ENCODE measurements at places on chromosomes 11 and 22.

DNA sequence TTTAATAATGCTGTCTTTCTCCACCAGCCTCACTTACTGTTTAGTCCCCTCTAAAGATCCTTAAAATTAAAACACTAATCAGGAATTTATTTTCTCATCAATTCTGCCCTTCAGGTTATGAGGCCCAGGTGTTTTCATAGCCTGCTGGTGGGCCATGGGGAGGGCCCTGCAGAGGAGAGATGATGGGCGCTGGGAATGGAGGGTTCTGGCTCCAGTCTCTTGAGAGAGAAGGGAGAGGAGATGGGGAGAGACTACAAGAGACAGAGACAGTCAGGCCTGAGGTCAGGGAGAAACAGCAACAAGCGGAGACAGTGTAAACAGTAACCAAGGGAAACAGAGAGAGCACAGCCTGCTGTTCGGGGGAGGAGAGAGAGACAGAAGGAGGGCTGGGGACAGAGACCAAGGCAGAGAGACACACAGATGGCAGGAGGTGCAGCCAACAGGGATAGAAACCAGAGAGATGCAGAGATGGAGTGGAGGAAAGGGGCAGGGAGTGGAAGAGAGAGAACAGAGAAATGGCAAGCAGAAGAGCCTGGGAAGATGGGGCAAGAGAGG is 187.3 kb upstream of the SYT13 start:
- no peak for DNase-seq

DNA sequence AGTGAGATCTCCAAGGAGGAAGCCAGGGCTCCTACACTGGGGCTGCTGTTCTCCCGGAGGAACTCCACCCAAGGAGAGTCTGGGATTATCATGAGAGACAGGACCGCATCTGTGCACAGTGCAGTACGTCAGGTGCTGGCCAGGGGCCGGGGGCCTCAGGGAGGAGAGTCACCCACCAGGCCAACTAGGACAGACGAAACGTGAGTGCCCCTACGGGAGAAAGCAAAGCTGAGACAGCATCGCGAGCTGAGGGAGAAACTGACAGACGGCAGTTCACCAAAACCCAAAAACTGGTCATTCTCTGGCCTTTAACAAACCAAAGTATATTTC is 273.4 kb downstream of the BRD1 start:
- DNase-seq = no peak

DNA sequence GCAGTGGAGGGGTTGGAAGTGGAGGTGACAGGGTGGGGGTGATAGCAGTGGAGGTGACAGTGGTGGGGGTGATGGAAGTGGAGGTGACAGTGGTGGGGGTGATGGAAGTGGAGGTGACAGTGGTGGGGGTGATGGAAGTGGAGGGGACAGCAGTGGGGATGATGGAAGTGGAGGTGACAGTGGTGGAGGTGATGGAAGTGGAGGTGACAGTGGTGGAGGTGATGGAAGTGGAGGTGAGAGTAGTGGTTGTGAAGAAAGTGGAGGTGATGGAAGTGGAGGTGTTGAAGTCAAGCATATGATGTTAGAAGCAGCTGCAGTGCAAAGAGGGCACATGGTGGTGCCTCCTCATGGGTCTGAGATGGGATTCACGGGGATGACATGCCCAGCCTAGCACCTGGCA is 141.5 kb downstream of the CACNA1I start:
- DNase-seq = no peak

DNA sequence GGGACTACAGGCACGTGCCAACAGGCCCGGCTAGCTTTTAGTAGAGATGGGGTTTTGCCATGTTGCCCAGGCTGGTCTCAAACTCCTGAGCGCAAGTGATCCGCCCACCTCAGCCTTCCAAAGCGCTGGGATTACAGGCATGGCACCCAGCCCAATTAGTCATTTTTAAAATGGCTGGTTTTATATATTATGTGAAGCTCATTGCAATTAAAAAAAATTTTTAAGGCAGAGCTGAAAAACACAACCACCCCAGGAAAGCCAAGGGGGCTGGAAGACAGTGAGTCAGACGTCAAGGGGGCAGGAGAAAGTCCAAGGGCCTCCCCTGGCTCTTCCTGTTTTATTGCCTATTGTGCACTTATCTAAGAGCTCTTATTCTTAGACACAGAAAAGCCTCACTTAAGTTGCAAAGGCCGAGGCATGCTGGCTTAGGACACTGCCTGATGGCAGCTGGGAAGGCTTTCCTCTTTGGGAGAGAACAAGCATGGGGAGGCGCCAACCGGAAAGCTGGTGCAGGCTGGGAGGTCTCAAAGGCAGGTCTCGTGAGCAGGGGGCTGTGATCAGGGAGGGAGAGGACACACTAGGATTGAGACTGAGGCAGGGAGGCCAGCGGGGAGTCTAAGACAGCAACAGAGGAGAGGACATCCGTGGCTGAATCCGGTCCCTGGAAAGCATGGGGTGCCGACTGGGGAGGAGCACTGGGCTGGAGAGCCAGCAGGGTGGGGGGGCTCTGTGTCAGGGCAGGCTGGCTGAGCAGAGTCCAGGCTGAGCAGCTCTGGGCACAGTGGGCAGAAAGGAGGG is 11.1 kb upstream of the OSM start:
- peak; percentile 74 for DNase-seq

GRCh38 chr22:39614442-39614841 is 43.9 kb downstream of the CACNA1I start:
- no peak for DNase-seq

GRCh38 chr22:49157529-49158339 is 669.9 kb downstream of the BRD1 start:
- DNase-seq = no peak

DNA sequence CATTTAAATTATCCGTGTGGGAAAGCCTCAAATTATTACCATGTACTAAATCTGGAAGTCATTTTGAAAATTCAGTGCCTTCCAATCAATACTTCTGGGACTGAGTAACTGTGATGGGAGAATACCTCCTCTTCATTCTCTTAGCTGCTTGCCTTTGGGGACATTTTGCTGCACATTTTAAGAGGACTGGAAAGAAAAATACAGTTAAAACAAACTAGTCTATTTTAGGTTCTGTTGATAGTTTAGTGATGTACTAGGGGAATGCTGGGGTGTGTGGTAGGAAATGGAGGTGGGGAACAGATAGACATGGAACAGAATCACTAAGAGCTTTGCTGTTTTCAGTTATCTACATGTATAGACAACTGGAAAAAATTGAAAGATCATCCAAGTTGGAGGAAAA is 65.7 kb upstream of the APOA1 start:
- no peak for DNase-seq

- DNase-seq = no peak
Measured at GRCh38 chr11:119909077-119909476, 180.1 kb upstream of the NECTIN1 start.

GRCh38 chr22:40594924-40595323 is 41.6 kb downstream of the MRTFA start:
- no peak for DNase-seq

DNA sequence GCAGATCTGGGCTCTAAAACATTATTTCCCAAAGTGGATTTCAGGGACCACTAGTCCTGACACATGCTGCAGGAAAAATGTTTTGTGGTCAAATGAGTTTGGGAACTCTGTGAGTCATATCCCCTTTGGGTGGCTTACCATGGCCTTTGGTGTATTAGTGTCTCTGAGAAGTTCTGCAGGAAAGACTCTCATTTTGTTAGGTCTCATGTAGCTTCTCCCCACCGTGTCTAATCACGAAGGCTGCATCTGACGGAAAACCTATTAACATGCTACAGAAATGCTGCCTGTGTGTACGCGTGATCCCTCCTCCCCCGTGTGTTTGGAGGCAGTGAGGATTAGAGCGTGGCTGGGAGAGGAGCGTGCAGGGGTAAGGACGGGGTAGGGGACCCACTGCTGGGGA is 191.7 kb downstream of the ST3GAL4 start:
- peak; percentile 88 for DNase-seq

DNA sequence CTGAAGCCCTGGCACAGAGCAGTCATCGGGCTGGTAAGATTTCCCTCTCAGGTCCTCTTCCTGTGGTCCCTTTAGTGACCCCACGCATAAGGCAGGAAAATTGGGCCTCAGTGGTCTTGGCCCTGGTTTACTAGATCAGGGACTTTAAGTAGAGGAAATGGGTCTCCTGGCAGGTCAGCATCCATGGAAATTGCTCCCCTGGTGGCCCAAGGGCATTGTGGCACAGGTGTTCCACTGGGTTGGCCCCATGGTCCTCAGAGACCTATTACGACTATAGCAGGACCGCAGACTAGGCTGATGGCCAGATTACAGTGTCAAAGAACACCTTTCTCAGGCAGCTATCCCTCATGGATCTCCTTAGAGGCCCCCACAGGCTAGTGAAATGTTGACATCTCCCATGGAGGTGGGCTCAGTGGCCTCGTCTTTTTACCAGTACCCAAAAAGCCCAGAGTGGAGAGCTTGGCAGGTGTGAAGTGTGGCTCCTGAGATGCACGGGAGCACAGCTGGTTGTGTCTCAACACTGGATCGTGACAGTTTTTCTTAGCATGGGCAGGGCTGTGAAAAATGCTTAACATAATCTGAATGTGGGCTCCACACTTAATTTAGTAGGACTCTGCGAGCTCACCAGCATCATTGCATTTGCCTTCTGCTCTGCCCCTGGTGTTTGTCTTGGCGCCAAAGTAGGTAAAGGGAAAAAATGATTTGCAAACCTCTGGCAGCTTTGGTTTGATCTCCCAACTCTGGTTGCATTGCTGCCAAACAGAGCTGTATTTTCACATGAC is 74.2 kb downstream of the ZBTB16 start:
- DNase-seq = no peak

- DNase-seq = no peak
Measured at GRCh38 chr11:83791557-83791956, 505.4 kb upstream of the CCDC90B start.

DNA sequence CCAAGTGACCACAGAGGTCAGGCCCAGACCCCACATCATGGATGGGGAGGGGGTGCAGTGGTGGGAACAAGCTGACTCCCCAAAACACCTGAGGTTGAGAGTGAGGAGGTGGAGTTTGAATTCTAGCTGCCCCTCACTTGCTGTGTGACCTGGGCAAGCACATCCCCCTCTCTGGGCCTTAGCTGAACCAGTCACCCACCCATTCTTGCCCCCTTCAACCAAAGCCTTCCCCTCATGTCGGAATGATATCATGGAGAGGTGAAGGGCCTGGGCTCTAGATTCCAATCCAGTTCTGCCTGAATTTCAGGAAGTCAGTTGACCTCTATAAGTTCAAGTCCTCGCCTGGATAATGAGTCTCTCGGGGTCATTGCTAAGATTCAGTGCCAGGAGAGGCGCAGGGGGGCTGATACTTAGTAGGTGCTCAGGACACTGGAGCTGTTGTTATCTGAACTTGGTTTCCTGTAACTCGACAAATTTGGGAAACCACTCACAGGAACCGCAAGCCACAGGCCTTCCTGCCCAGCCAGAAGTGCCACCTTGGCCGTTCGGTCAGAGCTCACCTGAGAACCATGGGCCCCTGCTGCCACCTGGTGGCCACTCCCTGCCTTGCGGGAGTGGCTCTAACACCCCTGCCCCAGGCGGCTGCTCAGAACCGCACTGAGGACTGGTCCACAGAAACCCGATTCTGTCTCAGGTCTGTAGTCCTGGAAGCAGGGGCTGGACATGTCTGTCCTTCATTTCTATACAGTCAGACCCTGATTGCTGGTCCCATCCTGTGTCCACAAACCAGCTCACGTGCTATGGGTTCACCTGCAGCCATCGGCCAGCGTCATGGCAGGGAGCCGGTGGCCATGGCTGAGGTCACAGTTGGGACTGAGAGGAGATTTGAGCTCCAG is 6.9 kb downstream of the CDC42EP1 start:
- peak; percentile 48 for DNase-seq

- no peak for DNase-seq
Measured at GRCh38 chr22:26916236-26916635, 258.8 kb downstream of the MIAT start.

DNA sequence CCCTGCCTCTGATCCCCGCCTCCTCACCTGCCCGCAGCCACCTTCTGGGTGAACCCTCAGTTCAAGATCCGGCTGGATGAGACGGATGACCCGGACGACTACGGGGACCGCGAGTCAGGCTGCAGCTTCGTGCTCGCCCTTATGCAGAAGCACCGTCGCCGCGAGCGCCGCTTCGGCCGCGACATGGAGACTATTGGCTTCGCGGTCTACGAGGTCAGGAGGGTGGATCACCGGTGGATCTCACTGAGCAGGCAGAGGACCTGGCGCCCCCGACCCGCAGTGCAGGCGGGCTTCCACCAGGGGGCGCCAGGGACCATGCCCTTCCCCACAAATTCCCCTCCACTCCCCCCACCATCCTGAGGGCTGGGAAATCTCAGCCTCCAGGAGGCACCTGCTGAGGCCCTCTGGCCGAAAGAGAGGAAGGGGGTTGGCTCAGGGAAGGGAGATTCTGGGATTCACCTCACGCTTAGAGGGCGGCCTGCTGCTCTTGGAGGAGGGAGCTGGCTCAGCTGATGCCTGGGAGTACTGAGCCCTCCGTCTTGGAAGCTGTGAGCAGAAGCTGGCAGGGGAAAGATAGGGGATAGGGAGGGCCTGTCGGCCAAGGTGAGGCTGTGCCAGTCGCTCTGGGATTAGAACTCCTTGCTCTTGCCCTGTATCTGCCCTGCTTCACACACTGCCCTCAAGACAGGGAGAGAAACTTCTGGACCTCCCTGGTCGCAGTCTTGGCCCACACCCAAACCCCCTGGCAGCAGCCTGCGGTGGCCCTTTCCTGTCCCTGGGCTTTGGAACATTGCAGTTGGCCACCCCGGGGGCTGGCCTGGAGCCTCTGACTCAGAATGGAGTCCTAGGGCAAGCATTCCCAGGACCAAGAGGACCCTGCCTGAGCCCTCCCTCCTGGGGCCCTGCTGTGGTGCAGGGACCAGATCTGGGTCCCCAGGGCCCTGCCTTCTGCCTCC is 23.2 kb downstream of the CAPN1 start:
- no peak for DNase-seq

GRCh38 chr11:130672911-130673310 is 224.5 kb downstream of the ADAMTS15 start:
- peak; percentile 52 for DNase-seq

DNA sequence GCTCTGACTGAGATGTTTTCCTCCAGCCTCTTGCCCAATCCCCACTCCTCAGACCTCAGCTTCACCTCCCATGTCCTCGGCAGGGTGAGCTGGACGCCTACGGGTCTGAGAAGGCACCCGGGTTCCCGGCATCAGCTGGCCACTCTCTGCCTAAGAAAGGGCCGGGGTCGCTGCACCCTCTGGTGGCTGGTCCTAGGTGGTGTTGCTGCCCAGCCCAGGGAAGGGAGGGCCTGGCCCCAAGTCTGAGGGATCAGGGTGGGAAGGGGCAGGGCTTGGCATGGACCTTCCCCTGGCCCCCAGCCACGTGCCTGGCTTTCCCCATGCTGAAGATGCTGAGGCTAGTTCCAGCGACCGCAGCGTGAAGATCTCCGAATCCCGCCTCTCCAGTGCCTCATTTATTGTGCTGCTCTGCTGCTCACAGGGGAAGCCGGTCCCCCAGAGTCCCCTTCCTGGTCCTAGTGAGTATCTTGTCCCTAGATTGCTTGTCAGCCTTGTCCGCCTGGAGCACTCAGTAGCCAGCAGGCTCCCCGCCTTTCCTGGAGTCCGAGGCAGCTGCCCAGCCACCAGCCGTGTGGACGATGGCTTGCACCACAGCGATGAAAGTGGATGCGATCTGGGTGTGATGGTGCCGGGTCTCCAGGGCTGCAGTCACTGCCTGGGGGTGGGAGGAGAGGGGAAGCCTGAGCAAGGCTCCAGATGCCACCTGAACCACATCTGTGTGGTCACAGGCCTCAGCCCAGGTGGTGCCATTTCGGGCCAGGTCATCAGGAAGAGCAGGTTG is 2.9 kb upstream of the GGT5 start:
- DNase-seq = peak; percentile 90

GRCh38 chr11:86706338-86707131 is 34.1 kb upstream of the ME3 start:
- no peak for DNase-seq

GRCh38 chr11:44625759-44626523 is 60.5 kb downstream of the CD82 start:
- no peak for DNase-seq
